Lung microvascular endothelial cell (primary cell): ENCODE measurements at places on chromosomes 7 and 10. TPM values are rescaled to one million over a fixed set of nuclear protein-coding genes. Genes with fewer than 3 reads are reported as not detected.

DNA sequence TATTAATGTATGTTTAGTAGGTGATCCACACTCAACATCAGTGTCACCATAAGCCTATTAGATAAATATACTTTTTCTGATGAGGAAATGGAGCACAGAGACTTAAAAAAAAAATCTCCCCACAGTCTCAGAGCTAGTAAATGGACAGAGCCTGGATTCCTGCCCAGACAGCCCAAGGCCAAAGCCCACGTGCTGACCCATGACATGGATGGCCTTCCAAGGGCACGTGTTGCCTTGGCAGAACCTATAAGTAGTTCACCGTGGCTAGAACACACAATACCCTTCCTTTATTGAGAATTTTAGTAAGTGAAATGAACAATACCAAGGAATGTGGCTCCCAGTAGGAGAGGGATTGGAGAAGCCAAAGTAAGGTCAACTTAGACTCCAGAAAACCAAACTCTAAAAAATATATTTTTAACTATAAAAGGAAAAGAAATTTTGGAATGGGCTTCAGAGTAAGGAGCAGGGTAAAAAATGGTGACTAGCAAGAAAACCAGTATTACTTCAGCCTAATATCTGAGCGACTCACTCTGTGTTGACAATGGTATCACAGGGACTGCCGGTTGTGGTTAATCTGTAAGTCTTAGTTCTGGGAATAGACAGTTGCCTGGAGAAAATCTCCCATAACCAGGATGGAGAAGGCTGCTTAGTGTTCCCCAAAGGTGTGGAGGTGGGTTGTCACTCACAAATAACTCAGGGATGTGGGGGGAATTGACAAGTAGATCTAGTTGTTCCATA, 223.0 kb downstream of the SORCS1 start:
- DNase-seq: no peak

DNA sequence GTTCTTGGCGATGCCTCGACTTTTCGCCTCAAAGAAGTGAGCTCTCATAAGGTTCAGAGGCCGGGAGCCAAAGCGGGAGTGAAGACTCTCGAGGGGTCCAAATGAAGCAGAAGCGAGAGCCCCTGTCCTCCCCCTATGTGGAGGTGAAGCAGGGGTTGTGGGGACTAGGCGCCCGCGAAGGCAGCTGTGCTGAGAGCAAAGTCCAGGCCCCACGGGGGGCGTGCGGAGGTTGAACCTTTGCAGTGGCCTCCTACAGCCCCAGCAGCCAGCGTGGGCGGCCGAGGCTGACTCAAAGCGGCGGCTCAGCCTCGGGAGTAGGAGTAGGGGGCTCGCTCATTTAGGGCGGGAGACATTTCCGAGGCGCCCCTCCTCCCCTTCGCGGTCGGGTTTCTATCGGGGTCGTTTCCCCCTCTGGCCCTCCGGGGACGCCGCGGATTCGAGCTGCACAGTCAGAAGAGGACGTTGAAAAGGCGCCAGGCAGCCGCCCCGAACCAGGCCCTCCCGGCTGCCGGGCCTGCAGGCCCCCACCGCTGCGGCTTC, 553 bp upstream of the ADD3 start:
- DNase-seq: no peak

DNA sequence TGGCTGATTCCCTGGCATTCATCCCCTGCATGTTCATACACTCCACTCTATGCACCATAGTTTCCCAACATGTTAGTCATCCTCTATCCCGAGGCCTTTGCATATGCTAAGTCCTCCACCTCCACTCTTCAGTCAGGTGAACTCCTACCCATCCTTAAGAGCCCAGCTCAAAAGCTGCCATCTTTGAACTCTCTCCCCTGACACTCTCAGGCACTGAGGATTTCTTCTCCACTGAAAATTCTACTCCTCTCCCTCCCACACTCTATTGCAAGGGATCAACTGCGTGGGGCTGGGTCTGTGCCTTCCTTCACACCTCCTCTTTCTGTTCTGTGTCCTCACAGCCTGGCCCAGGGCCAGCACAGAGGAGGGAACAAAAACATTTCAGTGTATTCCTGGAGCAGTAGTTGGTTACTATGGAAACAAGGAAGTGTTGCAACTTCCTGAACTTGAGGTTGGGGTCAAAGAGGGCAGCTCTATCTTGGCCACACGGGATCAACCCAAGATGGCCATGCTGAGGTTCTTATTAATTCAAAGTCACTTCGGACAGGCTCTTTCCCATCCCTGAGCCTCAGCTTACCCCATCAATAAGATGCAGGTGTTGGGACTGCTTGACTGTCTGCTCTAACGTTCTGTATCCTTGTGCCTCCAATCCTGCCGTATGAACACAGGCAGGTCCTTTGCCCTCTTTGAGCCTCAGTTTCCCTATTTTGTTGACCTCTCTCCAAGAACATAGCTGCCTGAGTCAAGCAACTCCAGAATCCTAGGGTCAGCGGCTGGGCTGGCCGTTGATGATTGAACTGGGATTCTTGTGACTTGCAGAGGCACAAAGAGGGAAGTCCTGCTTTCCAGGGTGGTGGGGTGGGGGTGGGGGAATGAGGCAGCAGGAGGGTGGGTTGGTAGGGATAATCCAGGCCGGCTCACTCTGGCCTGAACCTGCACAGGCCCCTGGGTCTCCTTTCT, 15.5 kb downstream of the ZMIZ1 start:
- DNase-seq: peak; percentile 96

- peak; percentile 55 for DNase-seq
Measured at GRCh38 chr10:29634764-29635625, at the start of gene SVIL. TSS of gene SVIL (minus strand) at chr10:29634971. CDS start at chr10:29555058, 79,913 bp downstream.

DNA sequence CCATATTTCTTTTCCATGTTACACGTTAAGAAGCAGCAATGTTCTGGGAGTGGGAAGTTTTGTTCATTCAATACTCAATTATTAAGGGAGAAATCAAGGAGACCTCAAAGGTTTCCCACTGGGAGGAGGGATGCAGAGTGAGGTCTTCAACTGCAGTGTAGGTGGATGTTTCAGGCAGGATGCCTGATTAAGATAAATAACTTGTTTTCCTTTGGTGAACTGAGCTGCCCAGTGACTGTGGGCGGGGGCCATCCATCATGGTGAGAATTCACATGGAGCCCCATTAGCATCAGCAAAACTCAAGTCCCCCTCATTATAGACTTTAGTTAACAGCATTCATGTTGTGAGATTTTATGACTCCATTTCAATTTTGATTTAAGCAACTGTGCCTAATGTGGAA, 121.1 kb downstream of the PLPP4 start:
- no peak for DNase-seq

- no peak for DNase-seq
Measured at GRCh38 chr7:96832092-96832662, 122.5 kb upstream of the SEM1 start.

Gene TMEM196
- total RNA-seq: not detected in 2 replicates

GRCh38 chr7:155669717-155670505, 25.4 kb downstream of the RBM33 start:
- peak; percentile 83 for DNase-seq
